Stimulated activated CD8-positive, alpha-beta memory T cell treated with anti-CD3 and anti-CD28 coated beads, Interleukin-7, amount 100 ng/mL, for 24 hours (primary cell): ENCODE measurements at places on chromosomes 7 and 10.

- DNase-seq, result no peak
Measured at GRCh38 chr7:34191162-34191561, 285.8 kb downstream of the BMPER start.

GRCh38 chr10:20970044-20970443 lies 72.9 kb upstream of the NEBL start:
- no peak for DNase-seq

GRCh38 chr10:24331457-24331856 lies 122.5 kb downstream of the KIAA1217 start:
- no peak for DNase-seq

GRCh38 chr7:152591976-152592375 lies 84.0 kb downstream of the XRCC2 start:
- DNase-seq, result no peak

- no peak for DNase-seq
Measured at GRCh38 chr7:84194484-84195271, at the start of gene SEMA3A. Gene SEMA3A, minus strand, starts transcription at chr7:84194789. Its CDS starts 203 bp downstream, at chr7:84194586.

GRCh38 chr10:43202657-43203447 lies 64.0 kb downstream of the RASGEF1A start:
- no peak for DNase-seq

GRCh38 chr10:122461367-122461728 lies at the start of gene HTRA1:
Gene HTRA1, plus strand, starts transcription at chr10:122461553. Its CDS starts 100 bp downstream, at chr10:122461653.
- DNase-seq, result no peak

- DNase-seq, result no peak
Measured at GRCh38 chr10:129547608-129548007, 80.6 kb downstream of the MGMT start.

GRCh38 chr10:68871731-68872342 lies 29.3 kb upstream of the DDX50 start:
- DNase-seq, result no peak

GRCh38 chr7:130908345-130909160 lies 174.5 kb upstream of the KLF14 start:
- no peak for DNase-seq
